Stimulated activated CD4-positive, alpha-beta T cell treated with anti-CD3 and anti-CD28 coated beads, Interleukin-15, amount 100 ng/mL, for 1 hour (primary cell): ENCODE measurements at places on chromosomes 6 and 20.

DNA sequence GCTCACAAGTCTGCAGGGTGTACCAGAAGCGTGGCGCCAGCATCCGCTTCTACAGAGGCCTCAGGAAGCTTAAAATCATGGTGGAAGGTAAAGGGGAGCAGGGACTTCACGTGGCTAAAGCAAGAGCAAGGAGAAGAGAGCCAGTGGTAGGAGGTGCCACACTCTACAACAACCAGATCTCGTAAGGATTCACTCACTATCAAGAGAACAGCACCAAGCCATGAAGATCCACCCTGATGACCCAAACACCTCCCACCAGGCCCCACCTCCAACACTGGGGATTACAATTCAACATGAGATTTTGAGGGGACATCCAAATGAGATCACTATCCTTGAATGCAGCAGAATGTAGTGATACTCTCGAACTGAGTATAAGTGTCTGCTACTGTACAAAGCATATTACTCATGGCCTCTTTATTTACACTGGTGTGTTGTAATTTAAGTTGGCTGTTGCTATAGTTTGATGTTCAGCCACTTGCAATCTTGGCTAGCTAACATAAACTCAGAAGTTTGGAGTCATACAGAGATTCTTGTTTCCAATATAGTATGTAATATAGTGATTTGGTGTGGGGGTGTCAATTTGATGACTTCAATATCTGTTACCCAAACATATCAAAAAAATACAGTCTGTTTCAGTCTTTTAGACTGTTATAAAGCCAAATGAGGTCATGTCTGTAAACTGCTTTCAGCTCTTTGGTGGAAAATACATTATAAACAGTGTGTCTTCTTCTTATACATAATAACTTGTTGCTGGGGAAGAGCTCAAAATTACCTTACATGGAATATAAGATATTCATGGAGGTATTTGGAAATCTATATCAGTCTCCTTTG is 39.4 kb upstream of the MYLIP start:
- DNase-seq: no peak

DNA sequence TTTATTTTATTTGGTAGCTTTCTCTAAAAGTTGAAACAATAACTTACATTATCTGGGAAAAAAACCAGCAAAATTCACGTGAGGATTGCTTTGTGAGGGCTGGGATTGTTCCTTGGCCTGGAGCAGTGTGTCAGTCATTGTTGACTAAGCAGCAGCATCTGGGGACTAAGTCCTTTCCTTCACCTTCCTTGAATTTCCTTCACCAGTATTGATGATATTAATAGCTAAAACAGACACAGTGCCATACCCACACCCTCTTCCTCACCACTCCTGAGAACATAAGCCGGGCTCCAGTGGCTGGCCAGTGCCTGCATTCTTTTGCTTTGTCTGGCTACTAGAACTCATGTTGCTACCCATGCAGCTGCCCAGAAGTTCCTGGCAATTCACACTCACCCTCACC is 23.7 kb downstream of the PLCB1 start:
- no peak for DNase-seq

DNA sequence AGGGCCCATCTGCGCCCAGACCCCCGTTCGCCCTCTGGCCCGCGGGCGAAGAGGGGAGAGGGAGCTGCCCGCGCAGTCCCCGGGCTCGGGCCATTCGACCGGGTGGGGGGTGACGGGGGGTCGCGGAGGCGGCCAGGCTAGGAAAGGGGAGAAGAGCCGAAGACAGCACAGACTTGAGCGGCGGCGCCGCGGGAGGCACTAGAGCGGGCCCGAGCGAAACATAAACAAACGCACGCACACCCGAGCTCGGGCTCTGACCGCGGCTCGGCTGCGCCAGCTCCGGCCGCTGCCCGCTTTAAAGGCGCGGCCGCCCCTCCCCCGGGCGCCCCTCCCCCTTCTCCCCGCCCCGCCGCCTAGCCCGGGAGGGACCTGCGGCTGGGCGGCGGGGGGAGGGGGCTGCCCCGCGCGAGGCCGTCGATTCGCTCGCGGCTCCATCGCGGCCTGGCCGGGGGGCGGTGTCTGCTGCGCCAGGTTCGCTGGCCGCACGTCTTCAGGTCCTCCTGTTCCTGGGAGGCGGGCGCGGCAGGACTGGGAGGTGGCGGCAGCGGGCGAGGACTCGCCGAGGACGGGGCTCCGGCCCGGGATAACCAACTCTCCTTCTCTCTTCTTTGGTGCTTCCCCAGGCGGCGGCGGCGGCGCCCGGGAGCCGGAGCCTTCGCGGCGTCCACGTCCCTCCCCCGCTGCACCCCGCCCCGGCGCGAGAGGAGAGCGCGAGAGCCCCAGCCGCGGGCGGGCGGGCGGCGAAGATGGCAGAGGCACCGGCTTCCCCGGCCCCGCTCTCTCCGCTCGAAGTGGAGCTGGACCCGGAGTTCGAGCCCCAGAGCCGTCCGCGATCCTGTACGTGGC is at the start of gene FOXO3:
TSS of gene FOXO3 (plus strand) at position 455 of the 846 bp plus-strand sequence. CDS start at position 747, 292 bp downstream.
- DNase-seq: peak; percentile 41

DNA sequence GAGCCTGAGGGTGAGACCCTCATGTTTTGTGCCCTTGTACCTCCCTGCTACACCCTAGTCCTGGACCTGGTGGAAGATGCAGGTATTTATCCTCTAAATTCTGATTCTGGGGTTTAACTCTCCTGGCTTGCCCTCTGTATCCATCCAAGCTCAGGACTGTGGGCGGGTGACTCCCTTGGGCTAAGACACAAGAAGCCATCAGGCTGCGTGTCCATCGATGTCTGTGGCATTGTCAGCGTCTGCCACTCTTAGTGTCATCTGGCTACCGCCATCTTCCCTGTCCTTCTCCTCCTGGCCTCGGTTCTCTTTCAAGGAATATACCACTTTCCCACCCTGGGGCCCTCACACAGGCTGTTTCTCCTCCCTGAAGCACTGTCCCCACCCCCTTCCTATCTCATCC is 28.9 kb upstream of the BLCAP start:
- no peak for DNase-seq

DNA sequence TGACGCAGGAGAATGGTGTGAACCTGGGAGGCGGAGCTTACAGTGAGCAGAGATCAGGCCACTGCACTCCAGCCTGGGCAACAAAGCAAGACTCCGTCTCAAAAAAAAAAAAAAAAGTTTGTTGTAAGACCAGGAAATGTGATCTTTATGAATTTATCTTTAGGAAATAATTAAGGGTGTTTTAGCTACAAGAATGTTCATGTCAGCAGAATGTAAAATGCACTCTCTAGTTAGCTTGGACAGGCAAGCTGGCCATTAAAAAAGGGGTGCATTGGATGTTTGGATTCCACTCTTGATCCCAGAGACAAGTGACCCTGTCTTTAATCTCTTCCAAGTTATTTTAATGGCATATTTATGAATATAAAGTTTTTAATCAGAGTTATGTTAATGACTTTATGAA is 19.6 kb downstream of the ENPP3 start:
- DNase-seq: no peak

GRCh38 chr6:170074907-170075306 is 216.0 kb downstream of the DLL1 start:
- DNase-seq: no peak

- DNase-seq: no peak
These were observed 73.5 kb downstream of the TMEM242 start for GRCh38 chr6:157249826-157250225.

GRCh38 chr6:145929037-145929633 is 35.0 kb downstream of the SHPRH start:
- DNase-seq: no peak

GRCh38 chr6:72250664-72251063 is 364.3 kb downstream of the RIMS1 start:
- DNase-seq: no peak

DNA sequence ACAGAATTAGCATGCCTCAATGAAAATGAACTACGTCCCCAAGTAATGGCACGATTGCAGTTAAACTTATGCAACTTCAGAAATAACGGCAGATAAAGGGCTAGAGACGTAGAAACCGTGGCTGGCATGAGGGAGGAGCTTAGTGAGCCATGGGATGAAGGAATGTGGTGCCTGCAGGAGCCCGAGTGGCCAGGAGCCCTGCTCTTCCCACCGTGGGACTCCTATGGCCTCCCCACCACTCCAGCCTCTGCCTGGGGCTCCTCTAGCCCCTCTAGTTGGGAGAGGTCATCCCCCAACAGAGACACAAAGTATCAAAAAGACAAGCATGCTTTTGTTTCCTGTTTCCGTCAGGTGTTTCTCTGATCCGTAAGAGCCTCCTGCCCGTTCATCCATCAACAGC is 75.1 kb upstream of the BHLHE23 start:
- no peak for DNase-seq

GRCh38 chr20:5680192-5680591 is 70.0 kb upstream of the SHLD1 start:
- DNase-seq: no peak

DNA sequence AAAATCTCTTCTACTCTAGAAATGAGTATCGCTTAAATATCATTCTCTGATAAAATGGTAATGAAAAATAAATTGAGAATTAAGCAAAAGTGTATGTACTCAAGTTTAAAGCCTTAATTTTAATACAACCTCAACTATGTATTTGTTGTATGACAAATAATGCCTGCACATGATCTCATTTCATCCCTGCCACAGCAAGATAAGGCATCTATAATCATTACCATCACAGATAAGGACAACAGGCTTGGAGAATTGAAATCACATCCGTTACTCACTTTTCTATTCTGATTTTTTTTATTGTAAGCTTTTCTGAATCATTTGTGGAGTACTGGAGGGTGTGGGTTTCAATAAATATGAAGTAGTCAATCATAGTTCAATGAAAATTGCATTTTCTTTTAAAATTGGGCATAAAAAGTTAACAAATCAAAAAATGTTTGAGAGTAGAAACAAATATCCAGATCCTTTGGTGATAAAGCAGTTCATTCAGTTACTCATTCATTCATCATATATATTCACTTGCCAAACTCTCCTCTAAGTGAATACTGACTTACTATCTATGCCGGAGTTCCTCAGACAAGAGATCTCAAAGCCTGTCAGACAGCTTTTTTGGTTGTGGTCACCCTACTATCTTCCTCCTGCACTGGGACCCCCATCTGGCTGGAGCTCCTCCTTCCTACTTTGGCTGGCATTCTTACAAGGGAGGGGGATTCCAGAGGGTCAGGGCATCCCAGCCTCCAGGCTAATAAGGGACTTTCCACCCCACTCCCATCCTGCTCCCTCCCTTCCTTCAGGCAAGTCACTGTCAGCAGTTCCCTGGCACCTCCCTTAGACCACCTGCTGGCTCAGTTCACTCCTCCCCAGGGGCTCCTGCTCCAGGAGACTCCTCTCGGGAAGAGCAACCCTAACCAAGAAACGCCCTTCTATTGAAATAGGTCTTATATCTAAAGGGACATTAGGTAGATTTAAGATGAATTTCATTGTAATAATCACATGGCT is 118.6 kb downstream of the OGFRL1 start:
- no peak for DNase-seq

DNA sequence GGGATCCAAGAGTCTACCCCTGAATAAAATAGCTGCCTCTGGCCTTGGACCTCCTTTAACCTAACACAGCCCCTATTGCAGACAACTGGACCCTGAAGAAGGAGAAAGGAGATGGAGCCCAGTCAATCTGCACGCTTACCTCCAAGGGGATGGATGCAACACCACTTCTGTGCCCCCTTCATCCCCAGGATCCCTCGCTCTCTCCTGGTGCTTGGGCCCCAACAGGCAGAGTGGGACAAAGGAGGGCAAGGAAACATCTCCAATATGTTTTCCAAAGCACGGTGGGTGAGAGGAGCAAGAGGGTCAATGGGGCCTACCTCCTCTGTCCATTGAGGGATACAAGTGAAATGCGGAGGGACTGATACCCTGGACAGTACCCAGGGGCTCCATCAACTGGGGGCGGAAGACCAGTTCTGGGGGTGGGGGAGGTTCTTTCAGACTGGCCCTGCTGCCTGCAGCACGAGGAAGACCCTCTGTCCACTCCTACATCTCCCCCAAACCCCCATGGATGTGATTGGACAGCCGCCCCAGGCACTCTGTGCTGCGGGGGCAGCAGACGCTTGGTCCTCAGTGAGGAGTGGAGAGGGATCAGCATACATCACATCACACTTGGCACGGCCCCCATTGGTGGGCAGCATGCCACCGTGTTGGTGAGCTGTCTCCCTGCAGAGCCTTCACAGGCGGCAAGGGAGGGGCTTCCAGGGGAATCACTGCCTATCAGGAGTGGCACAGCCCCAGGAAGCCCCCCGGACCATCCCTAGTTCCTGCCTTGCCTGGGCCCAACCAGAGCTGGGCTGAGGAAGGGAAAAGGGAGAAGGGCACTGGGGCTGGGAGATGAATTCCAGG is 70.6 kb downstream of the MRPL14 start:
- DNase-seq: no peak

- no peak for DNase-seq
These were observed 64.6 kb upstream of the TXNDC5 start for GRCh38 chr6:7974938-7975763.

- DNase-seq: no peak
These were observed 6.1 kb upstream of the ZNFX1 start for GRCh38 chr20:49283703-49284625.

DNA sequence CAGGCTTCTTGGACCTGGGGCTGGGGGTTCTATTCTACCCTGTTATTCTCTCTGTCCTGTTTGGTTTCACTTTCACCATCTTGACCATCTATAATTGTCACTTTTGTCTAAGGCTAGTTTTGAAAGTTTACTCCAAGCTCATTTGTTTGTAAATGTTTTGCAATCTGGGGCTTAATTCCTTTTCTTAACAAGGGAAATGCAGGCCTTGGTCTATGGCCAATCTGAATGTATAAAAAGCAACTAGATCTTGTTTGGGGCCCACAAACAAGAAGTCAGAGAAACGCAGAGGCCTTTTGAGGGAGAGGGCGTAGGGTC is 86.3 kb upstream of the PREP start:
- DNase-seq: no peak

DNA sequence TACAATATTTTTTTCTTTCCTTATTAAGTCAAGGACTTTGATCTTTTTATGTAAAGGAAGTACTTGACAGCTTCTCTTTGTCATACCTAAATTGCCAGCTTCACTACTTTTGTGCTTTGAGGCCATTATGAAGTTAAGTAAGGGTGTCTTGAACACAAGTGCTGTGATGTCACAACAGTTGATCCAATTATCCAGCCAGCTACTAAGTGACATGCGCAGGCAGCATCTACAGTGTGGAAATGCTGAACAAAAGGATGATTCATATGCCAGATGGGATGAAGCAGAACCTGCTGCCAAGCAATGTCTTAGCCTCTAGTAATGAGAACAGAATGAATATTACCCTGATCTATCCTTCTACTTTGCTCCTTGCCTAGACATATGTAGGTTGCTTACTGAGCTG is 68.3 kb upstream of the TMEM244 start:
- DNase-seq: no peak

- DNase-seq: no peak
These were observed 6.3 kb downstream of the ME1 start for GRCh38 chr6:83424392-83425018.

GRCh38 chr6:143126574-143126941 is 65.9 kb downstream of the AIG1 start:
- no peak for DNase-seq

DNA sequence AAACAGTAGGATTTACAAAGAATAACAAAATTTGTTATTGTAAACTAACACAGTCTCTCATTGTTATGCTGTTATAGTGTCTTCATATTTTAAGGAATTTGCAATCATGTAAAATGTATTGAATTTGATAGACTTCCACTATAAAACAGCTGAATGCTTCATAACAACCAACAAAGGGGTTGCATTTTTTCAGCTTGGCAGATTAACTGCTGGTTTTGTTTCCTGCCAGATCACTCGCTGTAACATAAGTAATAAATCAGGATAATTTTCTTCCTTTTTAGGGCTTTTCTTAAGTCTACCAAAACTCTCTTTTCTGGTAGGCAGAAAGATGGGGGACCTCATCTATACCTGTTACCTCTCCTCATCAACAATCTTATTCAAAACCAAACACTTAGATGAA is 169.8 kb downstream of the SAMD5 start:
- no peak for DNase-seq
